Osteocyte (in vitro differentiated cells): ENCODE measurements at places on chromosomes 1 and 21. TPM values are rescaled to one million over a fixed set of nuclear protein-coding genes. Genes with fewer than 3 reads are reported as not detected.

Gene CGN
- 0.99 and 1.7 TPM in 2 replicates for total RNA-seq

Gene VTCN1
- total RNA-seq, result not detected in 2 replicates

Gene ADAMTSL4
- total RNA-seq, result 2.3 and 2.6 TPM in 2 replicates

Gene CCDC185
- total RNA-seq, result not detected in 2 replicates

- H3K27me3 ChIP-seq, result no peaks in the 10 kb centered on the region
- no peak for DNase-seq
- H3K36me3 ChIP-seq, result no peaks in the 10 kb centered on the region
- H3K4me1 ChIP-seq, result no peaks in the 10 kb centered on the region
- no peak overlapping the region for H3K27ac ChIP-seq
- no peak overlapping the region for H3K4me3 ChIP-seq
These were observed 102.7 kb downstream of the LMX1A start for GRCh38 chr1:165253818-165254254.
